ENCODE measurements at places on chromosomes 4 and X.

GRCh38 chr4:113604955-113605354 lies 156.6 kb downstream of the CAMK2D start:
- DNase-seq: no peak

GRCh38 chr4:68434277-68434676 lies 13.0 kb upstream of the TMPRSS11E start:
- no peak for DNase-seq

DNA sequence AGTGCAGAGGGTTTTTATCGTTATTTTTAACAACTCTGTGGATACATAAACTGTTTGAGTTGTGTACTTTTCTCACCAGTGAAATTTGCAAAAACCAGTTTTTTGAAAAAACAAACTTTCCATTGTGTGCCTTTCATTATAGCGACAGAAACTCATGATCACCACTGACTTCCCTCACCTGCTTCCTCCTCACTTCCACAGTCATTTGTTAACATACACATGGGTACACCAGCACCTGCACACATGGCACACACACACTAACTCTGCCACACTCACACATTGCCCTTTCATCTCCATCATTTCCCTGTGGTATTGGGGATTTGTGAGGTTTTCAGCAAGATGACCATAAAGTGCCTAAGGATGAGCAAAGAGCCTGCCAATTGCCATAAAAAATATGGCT lies 20.6 kb downstream of the CLDN22 start:
- DNase-seq: no peak

DNA sequence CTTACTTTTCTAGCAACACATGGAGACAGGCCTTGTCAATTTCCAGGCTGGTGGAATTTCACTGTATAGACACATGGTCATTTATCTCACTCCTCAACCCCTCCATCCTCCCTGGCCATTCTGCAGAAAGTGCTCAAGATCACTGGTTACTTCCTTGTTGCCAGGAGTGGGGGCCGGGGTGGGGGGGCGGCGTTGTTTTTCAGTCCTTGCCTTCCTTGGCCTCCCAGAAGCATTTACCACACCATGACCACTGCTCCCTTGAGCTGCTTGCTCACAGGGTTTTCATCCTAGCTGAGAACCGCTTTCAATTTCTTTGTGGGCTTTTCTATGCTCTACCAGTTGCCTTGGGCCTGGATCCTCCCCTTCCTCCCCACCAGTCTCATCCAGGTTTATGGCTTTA lies 14.1 kb upstream of the BCOR start:
- no peak for DNase-seq

- DNase-seq: no peak
These were observed 144.2 kb downstream of the PDLIM5 start for GRCh38 chr4:94595880-94596483.

- no peak for DNase-seq
These were observed 25.1 kb upstream of the USO1 start for GRCh38 chr4:75699299-75699698.

- DNase-seq: no peak
These were observed 2.6 kb downstream of the AMER1 start for GRCh38 chrX:64202808-64203325.

GRCh38 chr4:88280228-88280795 lies 4.0 kb downstream of the PPM1K start:
- DNase-seq: no peak

DNA sequence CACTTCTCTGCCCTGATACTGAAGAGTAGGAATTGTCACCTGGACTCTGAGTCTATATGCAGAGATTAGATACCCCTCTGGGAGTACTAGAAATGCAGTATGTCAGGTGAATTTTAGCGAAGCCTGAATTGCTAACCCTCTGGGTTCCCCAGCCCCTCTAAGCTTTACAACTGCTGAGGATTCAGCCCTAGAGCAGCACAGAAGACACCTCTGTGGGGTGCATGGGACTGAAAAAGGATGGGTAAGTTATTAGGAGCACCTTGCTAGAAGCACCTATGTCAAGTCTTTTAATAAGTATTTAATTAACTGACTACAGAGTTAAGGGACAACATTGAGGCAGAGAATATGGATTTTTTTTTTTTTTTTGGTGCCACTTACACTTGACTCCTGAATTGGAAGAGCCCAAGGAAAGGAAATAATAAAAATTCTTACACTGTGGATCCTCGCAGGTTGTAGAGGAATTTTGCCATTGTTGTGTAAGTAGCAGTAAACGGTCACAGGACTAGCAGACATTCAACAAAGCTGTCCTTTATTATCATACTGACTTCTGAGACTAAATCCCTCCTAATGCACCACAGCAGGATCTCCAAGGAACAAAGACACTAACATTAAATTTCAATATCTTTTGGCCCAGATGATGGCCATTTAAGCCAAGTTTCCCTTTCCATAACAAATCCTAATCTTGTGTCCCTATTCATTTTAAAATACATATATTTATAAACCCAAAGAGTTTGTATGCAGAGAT lies 253.2 kb downstream of the ANKRD50 start:
- DNase-seq: no peak
